NCI-H1092 (cell line): ENCODE measurements at places on chromosomes 4 and X.

GRCh38 chr4:52837716-52838558 lies 24.2 kb upstream of the RASL11B start:
- DNase-seq: no peak

DNA sequence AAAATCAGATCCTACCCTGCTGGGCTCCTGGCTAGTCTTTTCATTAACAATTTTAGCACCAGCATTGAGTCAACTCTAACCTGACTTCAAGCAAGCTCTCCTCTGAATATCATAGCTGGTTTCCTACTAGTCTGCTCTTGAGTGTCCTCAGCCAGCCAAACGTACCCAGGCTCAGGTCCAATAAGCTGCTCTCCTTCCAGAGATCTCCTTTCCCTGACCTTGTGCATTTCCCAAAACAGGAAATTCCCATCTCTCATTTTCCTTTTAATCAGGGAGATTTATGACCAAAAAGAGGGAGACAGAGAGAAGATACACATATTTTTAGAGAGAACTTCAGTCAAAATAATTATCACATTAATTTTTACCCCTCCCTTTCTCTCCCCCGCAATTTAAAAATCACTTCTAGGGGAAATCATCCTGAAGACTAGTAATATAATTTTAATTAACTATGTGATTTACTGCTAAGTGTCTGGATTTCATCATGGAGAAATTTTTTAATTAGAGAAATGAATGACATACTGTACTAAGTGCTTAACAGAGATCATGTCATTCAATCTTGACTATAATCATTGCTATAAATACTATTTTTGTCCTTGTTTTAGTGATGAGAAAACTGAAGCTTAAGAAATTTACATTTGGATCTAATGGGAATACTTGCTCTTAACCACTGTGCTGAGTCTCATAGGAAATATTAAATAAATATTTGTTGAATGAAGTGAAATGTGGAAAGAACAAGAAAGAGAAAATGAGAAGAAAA lies 421.7 kb upstream of the INTU start:
- DNase-seq: no peak

- no peak for DNase-seq
Measured at GRCh38 chr4:7852568-7853185, 87.0 kb downstream of the AFAP1 start.

- no peak for DNase-seq
Measured at GRCh38 chr4:108445716-108446115, 174.7 kb upstream of the RPL34 start.

- DNase-seq: no peak
Measured at GRCh38 chr4:106690487-106690886, 321.9 kb upstream of the GIMD1 start.

DNA sequence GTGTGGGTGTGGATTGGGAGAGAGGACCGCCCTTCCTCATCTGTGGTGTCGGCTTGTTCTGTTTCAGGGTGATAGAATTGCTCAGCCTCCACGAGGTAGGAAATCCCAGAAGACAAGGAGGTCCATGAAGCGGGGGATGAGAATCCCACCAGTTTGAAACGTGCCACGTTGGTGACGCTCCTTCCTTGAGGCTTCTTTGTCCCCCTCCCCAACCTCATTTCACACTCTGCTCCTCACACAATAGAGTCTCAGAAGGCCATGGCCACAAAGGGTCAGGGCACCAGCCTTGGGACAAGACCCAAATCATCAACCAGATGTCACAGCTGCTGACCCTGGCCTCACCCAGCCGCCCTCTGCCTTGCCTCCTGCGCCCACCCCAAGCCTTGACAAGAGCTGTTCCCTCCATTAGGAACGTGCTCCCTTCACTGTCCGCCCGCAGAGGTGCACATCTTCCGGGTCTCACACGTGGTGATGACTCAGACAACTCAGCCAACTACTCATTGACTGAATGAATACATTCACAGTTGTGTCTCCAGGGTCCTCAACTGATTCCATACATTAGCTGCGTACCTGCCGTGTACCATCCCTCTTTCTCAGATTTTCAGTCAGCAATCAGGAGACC lies 18.3 kb downstream of the BLOC1S4 start:
- no peak for DNase-seq

- no peak for DNase-seq
Measured at GRCh38 chrX:28391528-28391927, 195.7 kb upstream of the IL1RAPL1 start.

DNA sequence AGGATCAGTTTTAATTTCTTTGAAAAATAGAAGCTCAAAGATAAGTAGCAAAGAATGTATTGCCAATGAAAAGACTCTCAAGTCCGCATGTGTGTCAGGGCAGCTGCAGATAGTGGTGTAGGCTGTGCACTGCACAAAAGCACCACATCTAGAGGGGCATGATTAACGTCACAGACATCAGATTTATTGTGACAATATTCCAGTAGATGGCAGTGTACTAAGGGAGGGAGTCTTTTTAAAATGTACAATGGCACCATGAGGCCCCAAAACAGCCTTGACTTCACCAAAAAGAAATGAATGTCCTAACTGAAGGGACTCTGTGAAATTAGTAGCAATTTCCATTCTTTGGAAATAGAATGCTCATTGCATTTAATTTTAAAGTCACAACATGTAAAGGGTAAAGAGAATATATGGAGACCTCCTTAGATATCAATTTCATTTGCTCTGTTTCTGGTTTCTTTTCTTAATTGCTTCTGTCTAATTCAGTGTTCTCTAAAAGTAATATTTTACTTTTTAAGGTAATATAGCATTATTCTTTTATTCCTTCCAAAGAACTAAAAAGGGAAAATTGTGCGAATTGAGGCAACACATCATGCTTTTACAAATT lies 98.4 kb downstream of the ZNF827 start:
- DNase-seq: peak; percentile 9

DNA sequence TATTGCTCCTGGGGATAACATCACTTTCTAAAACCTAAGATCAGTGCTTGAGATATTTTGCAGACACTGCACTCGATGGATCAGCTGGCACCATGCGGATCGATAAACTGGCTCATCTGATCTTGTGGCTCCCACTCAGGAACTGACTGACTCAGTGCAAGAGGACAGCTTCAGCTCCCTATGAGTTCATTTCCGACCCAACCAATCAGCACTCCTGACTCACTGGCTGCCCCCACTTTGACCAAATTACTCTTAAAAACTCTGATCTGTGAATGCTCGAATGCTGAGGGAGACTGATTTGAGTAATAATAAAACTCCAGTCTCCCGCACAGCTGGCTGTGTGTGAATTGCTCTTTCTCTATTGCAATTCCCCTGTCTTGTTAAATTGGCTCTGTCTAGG lies 110.1 kb downstream of the ANAPC4 start:
- no peak for DNase-seq

GRCh38 chrX:13432414-13433297 lies 112.8 kb upstream of the ATXN3L start:
- no peak for DNase-seq

GRCh38 chrX:30577362-30577991 lies at the start of gene TASL:
Gene TASL, minus strand, starts transcription at chrX:30577766. Its CDS starts 17,411 bp downstream, at chrX:30560355.
- DNase-seq: no peak

GRCh38 chr4:91243132-91243531 lies 1060.6 kb upstream of the GRID2 start:
- DNase-seq: peak; percentile 24

- DNase-seq: no peak
Measured at GRCh38 chr4:182916483-182917181, 554 bp downstream of the DCTD start.

DNA sequence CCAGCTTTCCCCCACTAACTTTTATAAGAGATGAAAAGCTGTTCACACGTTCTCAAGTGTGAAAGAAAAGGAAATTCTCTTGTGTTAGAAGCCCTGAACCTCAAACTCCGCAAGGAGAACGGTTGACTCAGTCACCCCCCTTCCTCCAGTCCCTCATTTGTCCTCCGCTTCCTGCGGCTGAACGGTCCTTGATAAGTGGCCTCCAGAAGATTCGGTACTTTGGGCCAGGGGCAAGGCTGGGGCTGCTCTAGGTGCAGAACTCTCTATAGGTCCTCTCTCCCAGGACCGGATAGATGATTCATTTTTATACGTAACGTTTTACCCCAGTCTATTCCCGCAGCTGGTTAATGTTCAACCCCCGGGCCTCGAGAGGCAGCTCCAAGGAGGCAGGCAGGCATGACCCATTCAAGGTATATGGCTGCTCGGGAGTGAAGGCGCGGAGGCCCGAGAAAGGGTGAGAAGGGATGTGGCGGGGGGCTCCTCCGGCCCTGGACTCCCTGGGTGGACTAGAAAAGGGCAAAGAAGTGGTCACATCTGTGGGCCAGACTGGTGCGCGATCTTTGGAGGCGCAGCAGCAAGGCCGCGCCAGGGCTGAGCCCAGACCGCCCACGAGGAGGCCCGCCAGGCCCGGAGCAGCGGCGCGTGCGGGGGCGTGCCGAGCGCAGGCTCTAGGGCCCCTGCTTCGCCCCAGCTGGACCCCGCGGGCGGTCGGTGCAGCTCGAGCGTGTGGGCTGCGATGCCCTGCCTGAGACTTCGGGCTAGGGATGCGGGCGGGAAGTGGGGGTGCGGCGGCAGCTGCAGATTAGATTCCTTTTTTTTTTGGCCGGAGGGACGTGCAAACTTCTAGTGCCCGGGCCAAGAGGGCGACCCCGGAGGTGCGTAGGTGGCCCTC lies 11.7 kb downstream of the PITX2 start:
- no peak for DNase-seq

DNA sequence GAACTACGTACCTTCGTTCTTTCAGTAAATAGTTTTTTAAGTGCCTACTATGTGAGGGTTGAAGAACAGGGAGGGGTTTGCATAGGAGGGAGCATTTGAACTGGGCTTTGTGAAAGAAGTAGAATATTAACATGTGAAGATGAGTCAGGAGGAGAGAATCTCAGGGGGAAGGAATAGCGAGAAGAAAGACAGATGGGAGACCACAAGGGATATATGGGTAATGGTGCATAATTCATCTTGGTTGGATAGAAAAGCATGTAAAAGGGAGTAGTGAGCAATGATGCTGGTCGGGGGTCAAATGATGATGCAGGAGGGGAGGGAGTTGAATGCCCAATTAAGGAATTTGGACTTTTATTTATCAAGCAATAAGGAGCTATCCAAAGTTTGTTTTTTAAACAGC lies 52.7 kb downstream of the TMEM164 start:
- DNase-seq: no peak

- DNase-seq: no peak
Measured at GRCh38 chr4:60897415-60897814, 302.7 kb upstream of the ADGRL3 start.

DNA sequence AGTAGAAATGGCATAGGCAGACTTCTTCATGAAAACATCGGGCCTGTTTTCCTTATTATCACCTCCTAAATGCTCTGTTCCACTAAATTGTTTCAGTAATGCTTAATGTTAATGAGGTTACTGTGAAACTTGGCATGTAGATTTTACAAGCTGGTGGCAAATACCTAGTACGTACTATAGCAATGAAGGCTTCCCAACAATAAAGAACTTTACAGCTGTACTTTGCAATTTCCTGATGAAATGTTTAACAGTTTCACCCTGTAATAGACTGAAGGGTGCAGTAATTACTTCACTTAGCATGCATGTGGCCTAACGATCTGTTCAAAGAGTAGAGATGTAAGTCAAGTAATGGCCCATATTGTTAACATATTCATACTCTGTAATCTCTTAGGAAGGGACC lies 524.7 kb downstream of the IL15 start:
- no peak for DNase-seq

DNA sequence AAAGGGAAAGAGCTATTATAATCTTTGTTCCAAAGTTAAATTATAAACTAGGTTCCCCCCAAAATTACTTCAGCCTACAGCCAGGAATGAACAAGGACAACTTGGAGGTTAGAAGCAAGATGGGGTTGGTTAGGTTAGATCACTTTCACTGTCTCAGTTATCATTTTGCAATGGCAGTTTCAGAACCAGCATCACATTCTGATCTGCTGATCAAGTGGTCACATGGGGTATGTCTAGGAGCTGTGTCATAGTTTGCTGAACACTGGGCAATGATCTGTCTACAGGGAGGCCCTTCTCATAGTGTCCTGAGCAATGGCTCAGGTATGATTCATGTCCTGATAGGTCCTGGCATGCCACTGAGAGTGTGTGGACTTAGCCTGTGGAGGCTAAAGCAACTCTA lies 41.6 kb upstream of the XIAP start:
- DNase-seq: no peak

- DNase-seq: no peak
Measured at GRCh38 chr4:177802162-177802561, 359.9 kb upstream of the AGA start.
